ENCODE measurements at places on chromosomes 13 and 19.

GRCh38 chr19:8137425-8137824 is 12.0 kb downstream of the FBN3 start:
- H3K27me3 ChIP-seq = no peaks in the 10 kb centered on the region
- no peak overlapping the region for H3K4me3 ChIP-seq
- H3K4me1 ChIP-seq = no peaks in the 10 kb centered on the region
- no peaks in the 10 kb centered on the region for H3K36me3 ChIP-seq
- no peak overlapping the region for H3K27ac ChIP-seq
- no peak for ATAC-seq

DNA sequence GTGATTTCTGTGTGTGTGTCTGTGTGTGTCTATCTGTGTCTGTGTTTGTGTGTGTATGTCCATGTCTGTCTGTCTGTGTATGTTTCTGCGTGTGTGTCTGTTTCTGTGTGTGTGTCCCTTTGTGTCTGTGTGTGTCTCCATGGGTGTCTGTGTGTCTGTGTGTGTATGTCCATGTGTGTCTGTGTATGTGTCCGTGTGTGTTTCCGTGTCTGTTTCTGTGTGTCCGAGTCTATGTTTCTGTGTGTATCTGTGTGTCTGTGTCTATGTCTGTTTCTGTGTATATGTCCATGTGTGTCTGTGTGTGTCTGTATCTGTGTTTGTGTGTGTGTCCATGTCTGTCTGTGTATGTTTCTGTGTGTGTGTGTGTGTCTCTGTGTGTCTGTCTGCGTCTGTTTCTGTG is 276.3 kb upstream of the SOX1 start:
- no peak overlapping the region for H3K27ac ChIP-seq
- H3K4me3 ChIP-seq = no peak overlapping the region
- no peak for ATAC-seq
- no peaks in the 10 kb centered on the region for H3K36me3 ChIP-seq
- H3K27me3 ChIP-seq = no peaks in the 10 kb centered on the region
- H3K4me1 ChIP-seq = no peaks in the 10 kb centered on the region

- no peaks in the 10 kb centered on the region for H3K36me3 ChIP-seq
- no peak overlapping the region for H3K27ac ChIP-seq
- no peaks in the 10 kb centered on the region for H3K27me3 ChIP-seq
- H3K4me3 ChIP-seq = no peak overlapping the region
- H3K4me1 ChIP-seq = no peaks in the 10 kb centered on the region
Measured at GRCh38 chr13:62320129-62321108, 904.8 kb upstream of the PCDH20 start.

GRCh38 chr19:5048091-5048726 is 79.3 kb downstream of the KDM4B start:
- H3K27ac ChIP-seq = no peak overlapping the region
- peaks cover 9% of the 10 kb centered on the region for H3K36me3 ChIP-seq
- H3K4me3 ChIP-seq = no peak overlapping the region
- peaks cover 4% of the 10 kb centered on the region for H3K4me1 ChIP-seq
- H3K27me3 ChIP-seq = no peaks in the 10 kb centered on the region

- H3K27me3 ChIP-seq = peaks cover 21% of the 10 kb centered on the region
- no peaks in the 10 kb centered on the region for H3K36me3 ChIP-seq
- ATAC-seq = no peak
- no peak overlapping the region for H3K27ac ChIP-seq
Measured at GRCh38 chr13:75473468-75473867, 8.5 kb downstream of the TBC1D4 start.

DNA sequence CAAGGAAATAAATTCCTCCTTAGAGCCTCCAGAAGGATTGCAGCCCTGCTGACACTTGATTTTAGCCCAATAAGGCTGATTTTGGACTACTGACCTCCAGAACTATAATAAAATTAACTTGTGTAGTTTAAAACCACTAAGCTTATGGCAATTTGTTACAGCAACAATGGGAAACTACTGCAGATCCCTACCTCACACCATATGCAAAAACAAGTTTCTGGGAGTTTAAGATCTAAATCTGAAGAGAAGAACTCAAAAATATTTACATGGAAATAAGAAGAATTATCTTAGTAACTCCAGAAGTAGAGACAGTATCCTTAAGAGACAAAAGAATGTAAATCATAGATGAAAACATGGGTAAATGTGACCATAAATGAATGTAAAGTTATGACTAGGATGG is 5.9 kb downstream of the ZNF575 start:
- H3K36me3 ChIP-seq = peaks cover 63% of the 10 kb centered on the region
- no peak for ATAC-seq
- H3K4me3 ChIP-seq = no peak overlapping the region
- H3K27ac ChIP-seq = no peak overlapping the region
- no peaks in the 10 kb centered on the region for H3K27me3 ChIP-seq

GRCh38 chr13:52786766-52787165 is 47.1 kb upstream of the CNMD start:
- H3K4me1 ChIP-seq = no peaks in the 10 kb centered on the region
- H3K27ac ChIP-seq = no peak overlapping the region
- H3K27me3 ChIP-seq = peaks cover 11% of the 10 kb centered on the region
- H3K4me3 ChIP-seq = no peak overlapping the region
- no peak for ATAC-seq
- no peaks in the 10 kb centered on the region for H3K36me3 ChIP-seq

- H3K4me1 ChIP-seq = no peaks in the 10 kb centered on the region
- no peak overlapping the region for H3K4me3 ChIP-seq
- ATAC-seq = no peak
- no peak overlapping the region for H3K27ac ChIP-seq
- H3K36me3 ChIP-seq = no peaks in the 10 kb centered on the region
Measured at GRCh38 chr13:93254775-93255174, 28.2 kb downstream of the GPC6 start.

GRCh38 chr19:34265221-34265650 is 10.9 kb downstream of the GARRE1 start:
- peak overlapping the region; percentile 19 for H3K27ac ChIP-seq
- no peak for ATAC-seq
- no peaks in the 10 kb centered on the region for H3K27me3 ChIP-seq
- H3K4me1 ChIP-seq = peaks cover 35% of the 10 kb centered on the region

DNA sequence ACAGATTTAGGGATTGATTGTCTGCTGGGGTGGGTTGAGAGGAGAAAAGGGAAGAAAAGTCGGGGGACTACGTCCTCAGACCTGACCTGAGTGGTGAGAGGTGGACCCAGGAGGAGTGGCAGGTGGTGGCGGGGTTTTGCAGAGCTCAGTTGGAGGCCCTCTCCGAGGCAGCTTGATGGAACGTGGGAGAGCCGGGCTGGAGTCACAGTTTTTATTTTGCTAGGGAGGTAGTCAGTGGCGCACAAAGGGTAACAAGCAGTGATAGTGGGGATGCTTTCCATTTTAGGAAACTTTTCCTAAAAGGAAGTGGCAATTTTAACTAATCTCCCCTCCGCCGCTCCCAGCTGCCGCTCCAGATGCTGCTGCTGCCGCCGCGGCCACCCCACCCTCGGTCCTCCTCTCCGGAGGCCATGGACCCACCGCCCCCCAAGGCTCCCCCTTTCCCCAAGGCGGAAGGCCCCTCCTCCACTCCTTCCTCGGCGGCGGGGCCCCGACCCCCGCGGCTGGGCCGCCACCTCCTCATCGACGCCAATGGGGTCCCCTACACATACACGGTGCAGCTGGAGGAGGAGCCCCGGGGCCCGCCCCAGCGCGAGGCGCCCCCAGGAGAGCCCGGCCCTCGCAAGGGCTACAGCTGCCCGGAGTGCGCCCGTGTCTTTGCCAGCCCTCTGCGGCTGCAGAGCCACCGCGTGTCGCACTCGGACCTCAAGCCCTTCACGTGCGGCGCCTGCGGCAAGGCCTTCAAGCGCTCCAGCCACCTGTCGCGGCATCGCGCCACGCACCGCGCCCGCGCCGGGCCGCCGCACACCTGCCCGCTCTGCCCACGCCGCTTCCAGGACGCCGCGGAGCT is 1.1 kb upstream of the ZNF581 start:
- ATAC-seq = peak; percentile 15
- peaks cover 26% of the 10 kb centered on the region for H3K4me1 ChIP-seq

GRCh38 chr13:53719281-53719680 is 690.7 kb downstream of the OLFM4 start:
- H3K36me3 ChIP-seq = no peaks in the 10 kb centered on the region
- no peak overlapping the region for H3K27ac ChIP-seq
- ATAC-seq = no peak
- H3K4me1 ChIP-seq = no peaks in the 10 kb centered on the region
- no peak overlapping the region for H3K4me3 ChIP-seq

DNA sequence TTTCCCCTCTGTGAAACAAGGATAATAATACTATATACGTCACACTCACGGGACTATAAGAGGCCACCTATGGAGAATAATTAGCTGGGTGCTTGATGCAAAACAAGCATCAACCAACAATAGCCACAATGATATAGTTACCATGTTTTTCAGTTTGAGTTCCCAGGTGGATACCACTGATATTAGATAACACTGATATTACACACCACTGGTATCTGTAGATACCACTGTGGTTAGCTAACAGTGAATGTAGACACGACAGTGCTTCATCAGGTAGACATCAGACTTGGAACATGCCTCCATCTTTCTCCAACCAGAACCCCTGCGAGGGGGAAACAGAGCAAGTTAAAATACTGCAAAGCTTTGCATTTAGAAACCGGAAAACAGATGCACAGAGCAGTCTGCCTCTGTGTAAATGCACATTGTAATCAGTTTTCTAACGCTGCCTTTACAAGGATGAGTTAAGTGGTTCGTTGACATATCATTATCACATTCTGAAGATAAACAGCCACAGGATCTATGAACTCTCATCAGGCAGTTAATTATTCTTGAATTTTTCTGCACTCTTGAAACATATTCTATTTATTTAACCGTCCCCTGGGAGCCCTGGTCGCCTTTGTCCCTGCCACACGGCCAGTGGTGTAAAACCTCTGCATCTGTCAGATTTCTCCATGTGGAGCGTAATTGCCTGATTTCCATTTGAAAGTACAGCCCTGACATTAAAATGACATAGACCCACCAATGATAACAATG is 80.7 kb downstream of the RNASEH2B start:
- no peaks in the 10 kb centered on the region for H3K27me3 ChIP-seq
- H3K4me1 ChIP-seq = peaks cover 11% of the 10 kb centered on the region
- no peaks in the 10 kb centered on the region for H3K36me3 ChIP-seq
- no peak overlapping the region for H3K4me3 ChIP-seq
- no peak overlapping the region for H3K27ac ChIP-seq

- H3K4me3 ChIP-seq = no peak overlapping the region
- H3K36me3 ChIP-seq = no peaks in the 10 kb centered on the region
- H3K4me1 ChIP-seq = no peaks in the 10 kb centered on the region
- H3K27me3 ChIP-seq = no peaks in the 10 kb centered on the region
- no peak for ATAC-seq
Measured at GRCh38 chr13:104301171-104301975, 1235.2 kb upstream of the SLC10A2 start.

- no peaks in the 10 kb centered on the region for H3K27me3 ChIP-seq
- H3K27ac ChIP-seq = peak overlapping the region; percentile 98
- peaks cover 67% of the 10 kb centered on the region for H3K36me3 ChIP-seq
- ATAC-seq = peak; percentile 61
Measured at GRCh38 chr19:12721656-12722565, 1.8 kb downstream of the TNPO2 start.

GRCh38 chr13:113916330-113916815 is 52.5 kb upstream of the GAS6 start:
- peaks cover 13% of the 10 kb centered on the region for H3K4me1 ChIP-seq
- no peaks in the 10 kb centered on the region for H3K36me3 ChIP-seq
- ATAC-seq = peak; percentile 43
- no peak overlapping the region for H3K27ac ChIP-seq

DNA sequence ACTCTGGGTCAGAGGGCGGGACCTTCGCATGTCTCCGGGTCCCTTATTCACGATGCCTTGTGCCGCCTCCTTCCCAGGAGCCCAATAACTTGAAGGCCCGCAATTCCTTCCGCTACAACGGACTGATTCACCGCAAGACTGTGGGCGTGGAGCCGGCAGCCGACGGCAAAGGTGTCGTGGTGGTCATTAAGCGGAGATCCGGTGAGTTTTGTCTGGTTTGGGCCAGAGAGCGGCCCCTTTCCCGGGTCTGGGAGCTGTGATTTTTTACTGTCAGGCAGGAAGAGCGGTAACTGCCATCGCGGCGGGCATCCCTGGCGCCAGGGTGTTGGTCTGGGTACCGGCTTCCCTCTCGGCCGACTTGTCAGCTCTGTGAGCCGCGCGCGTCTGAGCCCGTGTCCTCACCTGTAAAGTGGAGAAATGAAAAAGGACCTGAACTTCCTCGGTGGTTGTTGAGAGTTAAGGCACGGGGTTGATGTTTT is 800 bp downstream of the RPL28 start:
- peaks cover 65% of the 10 kb centered on the region for H3K36me3 ChIP-seq
- peaks cover 24% of the 10 kb centered on the region for H3K4me1 ChIP-seq
- H3K4me3 ChIP-seq = peak overlapping the region; percentile 100

GRCh38 chr13:110636053-110636475 is 20.7 kb downstream of the NAXD start:
- H3K36me3 ChIP-seq = peaks cover 79% of the 10 kb centered on the region
- H3K4me1 ChIP-seq = no peaks in the 10 kb centered on the region
- H3K27me3 ChIP-seq = no peaks in the 10 kb centered on the region
- ATAC-seq = no peak
- H3K27ac ChIP-seq = no peak overlapping the region

DNA sequence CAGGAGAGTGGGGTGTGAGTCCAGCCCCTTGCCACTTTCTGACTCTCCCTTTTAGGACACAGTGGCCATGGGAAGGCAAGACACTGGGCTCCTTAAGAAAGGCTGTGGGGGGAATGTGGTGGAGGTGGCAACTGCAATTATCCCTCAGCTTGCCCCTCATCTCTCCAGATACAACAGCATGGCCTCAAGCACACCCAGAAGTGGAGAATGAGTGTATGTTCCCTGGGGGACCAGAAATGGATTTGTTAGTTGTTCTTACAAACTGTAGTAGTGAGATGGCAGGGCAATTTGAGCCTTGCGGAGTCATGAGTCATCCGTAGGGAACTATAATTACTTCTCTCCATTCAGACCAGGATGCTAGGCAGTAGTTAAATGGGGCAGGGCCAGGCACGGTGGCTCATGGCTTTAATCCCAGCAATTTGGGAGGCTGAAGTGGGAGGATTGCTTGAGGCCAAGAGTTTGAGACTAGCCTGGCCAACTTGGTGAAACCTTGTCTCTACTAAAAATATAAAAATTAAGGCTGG is 25.6 kb upstream of the CXCL17 start:
- no peaks in the 10 kb centered on the region for H3K36me3 ChIP-seq
- no peak overlapping the region for H3K4me3 ChIP-seq
- ATAC-seq = no peak
- no peaks in the 10 kb centered on the region for H3K27me3 ChIP-seq
- H3K4me1 ChIP-seq = peaks cover 16% of the 10 kb centered on the region
- H3K27ac ChIP-seq = no peak overlapping the region

Measured in activated T-helper 17 cell treated with anti-CD3 and anti-CD28 coated beads, Interleukin-2, amount 50 U/mL, for 72 hours (primary cell).